ENCODE measurements at places on chromosomes 2 and 18. TPM values are rescaled to one million over a fixed set of nuclear protein-coding genes. Genes with fewer than 3 reads are reported as not detected.

MPP4 gene
- not detected for total RNA-seq

LHCGR gene
- total RNA-seq: not detected

CCDC141 gene
- 146 TPM for total RNA-seq

DNA sequence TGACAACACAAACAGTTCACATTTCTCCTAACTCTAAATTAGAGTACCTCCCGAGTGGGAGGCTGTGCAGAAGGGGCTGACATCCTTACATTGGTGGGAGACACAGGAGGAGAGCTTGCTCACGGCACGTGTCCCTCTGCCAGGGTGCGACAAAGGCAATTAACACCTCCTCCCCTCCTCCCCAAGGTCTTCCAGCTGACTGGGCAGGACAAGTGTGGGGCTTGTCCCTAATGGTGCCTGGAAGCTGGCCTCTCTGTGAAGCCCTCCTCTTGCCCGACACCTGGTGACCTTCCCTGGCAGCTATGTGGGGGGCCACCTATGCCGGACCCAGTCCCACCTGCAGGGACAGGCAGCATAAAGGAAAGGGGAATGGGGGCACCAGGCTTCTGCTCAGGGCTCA lies 57.0 kb downstream of the FAM168B start:
- H3K4me1 ChIP-seq: no peaks in the 10 kb centered on the region
- H3K36me3 ChIP-seq: no peaks in the 10 kb centered on the region
- H3K4me3 ChIP-seq: no peak overlapping the region
- no peaks in the 10 kb centered on the region for H3K27me3 ChIP-seq

DNA sequence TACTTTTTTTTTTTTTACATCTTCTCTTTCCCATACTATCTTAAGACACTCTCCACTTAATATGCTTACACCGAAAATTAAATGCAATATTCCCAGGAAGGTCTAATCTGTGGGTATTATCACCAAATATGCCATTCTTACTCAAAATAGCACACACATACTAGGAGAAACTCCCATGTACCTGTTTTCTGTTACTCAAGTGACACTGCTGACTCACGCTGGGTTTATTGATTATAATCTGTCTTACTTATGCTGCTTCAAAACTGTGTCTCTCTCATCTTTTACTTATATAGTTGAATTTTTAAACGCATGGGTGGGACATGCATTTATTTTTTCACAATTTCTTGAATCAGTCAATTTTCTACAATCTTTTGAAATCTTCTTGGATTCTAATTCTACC lies 29.9 kb downstream of the MRPL19 start:
- DNase-seq: no peak
- H3K36me3 ChIP-seq: peaks cover 29% of the 10 kb centered on the region
- H3K4me1 ChIP-seq: no peaks in the 10 kb centered on the region
- H3K27ac ChIP-seq: no peak overlapping the region
- H3K27me3 ChIP-seq: no peaks in the 10 kb centered on the region
- no peak overlapping the region for H3K4me3 ChIP-seq

DNA sequence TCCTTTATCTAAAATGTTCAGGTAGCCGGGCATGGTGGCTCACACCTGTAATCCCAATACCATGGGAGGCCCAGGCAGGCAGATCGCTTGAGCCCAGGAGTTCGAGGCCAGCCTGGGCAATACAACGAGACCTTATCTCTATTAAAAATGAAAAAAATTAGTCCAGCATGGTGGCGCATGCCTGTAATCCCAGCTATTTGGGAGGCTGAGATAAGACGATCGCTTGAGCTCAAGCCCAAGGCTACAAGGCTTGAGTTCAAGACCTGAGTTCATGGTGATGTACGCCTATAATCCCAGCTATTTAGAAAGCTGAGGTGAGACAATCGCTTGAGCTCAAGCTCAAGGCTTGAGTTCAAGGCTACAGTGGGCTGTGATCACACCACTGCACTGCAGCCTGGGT lies 45.6 kb upstream of the GPR75 start:
- H3K36me3 ChIP-seq: peaks cover 91% of the 10 kb centered on the region
- no peak overlapping the region for H3K27ac ChIP-seq
- H3K4me1 ChIP-seq: no peaks in the 10 kb centered on the region
- no peak for DNase-seq

GRCh38 chr2:239470151-239470900 lies 69.5 kb upstream of the HDAC4 start:
- no peak overlapping the region for H3K27ac ChIP-seq
- H3K4me3 ChIP-seq: no peak overlapping the region
- DNase-seq: no peak
- peaks cover 9% of the 10 kb centered on the region for H3K4me1 ChIP-seq

DNA sequence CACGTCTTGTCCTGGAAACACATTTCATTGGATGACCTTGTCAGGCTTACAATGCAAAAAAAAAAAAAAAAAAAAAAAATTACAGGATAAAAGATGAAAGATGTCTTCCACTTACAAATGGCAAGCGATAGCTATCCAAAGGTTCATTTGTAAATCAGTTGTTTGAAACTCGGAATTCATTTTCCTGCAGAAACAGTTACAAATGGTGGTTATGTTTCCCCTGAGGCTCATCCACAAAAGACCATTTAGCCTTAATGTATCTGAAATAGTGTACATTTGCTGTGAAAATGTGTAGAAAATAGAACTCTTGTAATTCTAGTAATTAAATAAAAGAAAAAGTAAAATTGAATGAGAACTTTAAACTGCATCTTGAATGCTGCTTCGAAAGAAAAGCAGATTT lies 25.9 kb downstream of the DPP10 start:
- no peaks in the 10 kb centered on the region for H3K36me3 ChIP-seq
- H3K27me3 ChIP-seq: no peaks in the 10 kb centered on the region
- no peak overlapping the region for H3K27ac ChIP-seq
- H3K4me3 ChIP-seq: no peak overlapping the region
- DNase-seq: no peak

DNA sequence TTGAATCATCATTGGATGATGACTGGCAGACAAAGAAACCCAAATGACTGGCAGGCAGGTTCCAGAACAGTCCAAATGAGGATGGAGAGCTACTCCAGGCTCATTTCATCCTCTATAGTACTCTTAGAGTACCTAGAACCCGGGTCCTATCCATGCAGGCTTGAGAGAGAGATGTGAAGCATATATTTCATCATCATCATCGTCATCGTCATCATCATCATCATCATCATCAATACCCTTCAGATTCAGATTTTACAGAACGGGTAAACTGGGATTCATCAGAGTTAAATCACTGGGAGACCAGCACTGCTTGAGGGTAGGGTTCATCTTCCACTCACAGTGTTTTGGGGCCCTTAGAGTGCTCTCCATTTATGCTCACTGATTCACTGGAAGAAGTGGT lies 52.3 kb downstream of the PAX8 start:
- no peak overlapping the region for H3K27ac ChIP-seq
- no peaks in the 10 kb centered on the region for H3K27me3 ChIP-seq
- DNase-seq: no peak
- no peaks in the 10 kb centered on the region for H3K36me3 ChIP-seq
- H3K4me3 ChIP-seq: no peak overlapping the region
